ENCODE measurements at places on chromosomes 1 and 21.

- DNase-seq, result no peak
Measured at GRCh38 chr1:77232829-77233228, 13.6 kb upstream of the PIGK start.

DNA sequence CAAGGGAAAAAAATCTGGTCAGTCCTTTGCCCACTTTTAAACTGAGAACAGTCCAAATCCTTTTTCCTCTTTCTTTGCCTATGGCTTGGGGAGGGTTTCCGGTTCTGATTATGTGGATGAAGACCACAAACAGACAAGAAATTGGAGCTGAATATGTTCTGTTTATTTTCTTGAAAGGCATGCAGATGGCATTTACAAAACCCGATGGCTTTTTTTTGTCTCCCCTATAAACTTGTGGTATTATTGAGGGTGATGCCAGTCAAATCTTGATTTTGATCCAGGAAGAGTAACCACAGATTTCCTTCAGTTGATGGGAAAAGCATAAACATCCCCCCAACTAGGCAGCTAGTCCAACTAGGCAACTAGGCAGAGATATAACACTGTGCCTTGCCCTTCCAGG lies 38.9 kb downstream of the PLPP3 start:
- no peak for DNase-seq

DNA sequence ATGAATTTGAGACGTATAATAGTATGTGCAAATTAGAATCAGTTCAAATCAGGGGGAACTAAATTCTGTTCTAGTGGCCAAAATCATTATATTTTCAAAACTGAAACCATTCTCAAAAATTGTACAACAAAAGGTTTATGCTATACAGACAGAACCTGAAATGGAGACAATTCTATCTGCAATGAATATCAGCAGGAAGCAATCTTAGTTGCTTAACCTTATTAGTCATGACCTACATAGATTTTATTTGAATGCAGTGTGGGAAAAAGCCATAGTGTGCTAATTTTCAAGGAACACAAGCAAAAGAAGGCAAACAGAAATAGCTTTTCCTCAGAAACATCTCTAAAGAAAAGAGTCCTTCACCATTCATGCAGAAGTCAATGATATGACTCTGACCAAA lies 6.5 kb downstream of the AK5 start:
- DNase-seq, result no peak

DNA sequence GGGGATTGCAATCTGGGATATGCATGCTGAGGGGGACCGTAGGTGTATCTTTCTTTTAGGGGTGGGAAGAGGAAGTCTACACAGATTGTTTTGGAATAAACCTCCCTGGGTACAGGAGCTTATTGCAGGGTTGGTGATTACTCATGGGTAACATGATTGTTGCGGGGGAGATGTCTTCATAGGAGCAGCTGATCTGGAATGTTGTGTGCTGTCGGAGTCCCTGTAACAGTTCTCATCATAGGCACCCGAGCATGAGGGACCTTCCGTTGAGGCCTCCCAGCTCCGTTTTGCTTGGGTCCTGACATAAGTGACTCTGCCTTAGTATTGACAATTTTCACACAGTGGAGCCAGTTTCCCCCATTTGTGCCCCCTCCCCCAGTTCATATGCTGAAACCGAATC lies 4.2 kb upstream of the PRXL2B start:
- DNase-seq, result no peak

GRCh38 chr1:238677567-238677966 lies 708.8 kb upstream of the CHRM3 start:
- no peak for DNase-seq

DNA sequence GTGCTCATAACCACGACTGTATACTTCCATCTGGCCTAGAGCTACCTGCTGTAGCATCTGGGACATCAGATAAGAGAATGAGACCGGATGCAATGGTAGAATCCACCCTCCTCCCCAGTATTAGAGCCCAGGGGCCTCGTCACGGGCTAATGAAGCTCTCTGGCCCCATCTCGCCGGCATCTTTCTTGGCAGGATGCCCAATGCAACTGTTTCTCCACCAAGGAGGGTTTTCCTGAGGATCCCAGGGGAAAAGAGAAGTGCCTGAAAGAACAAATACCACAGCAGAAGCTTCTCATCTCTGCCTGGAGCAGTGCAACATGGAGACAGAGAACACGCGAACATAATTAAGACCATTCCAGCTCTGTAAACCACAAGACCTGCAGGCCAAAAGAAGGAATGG lies 80.0 kb downstream of the VWA5B1 start:
- no peak for DNase-seq

DNA sequence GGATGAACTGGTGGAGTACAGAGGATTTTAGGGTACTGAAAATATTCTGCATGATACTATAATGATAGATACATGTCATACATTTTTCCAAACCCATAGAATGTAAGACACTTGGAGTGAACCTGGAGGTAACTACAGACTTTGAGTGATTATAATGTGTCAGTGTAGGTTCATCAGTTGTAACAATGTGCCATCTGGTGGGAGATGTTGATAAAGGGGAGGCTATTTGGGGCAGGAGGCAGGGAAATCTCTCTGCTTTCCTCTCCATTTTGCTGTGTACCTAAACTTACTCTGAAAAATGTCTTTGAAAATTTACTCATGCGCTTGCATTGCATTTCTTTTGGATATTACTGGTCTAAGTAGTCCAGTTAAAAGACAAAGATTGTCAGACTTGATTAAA lies 35.2 kb downstream of the PTBP2 start:
- no peak for DNase-seq

DNA sequence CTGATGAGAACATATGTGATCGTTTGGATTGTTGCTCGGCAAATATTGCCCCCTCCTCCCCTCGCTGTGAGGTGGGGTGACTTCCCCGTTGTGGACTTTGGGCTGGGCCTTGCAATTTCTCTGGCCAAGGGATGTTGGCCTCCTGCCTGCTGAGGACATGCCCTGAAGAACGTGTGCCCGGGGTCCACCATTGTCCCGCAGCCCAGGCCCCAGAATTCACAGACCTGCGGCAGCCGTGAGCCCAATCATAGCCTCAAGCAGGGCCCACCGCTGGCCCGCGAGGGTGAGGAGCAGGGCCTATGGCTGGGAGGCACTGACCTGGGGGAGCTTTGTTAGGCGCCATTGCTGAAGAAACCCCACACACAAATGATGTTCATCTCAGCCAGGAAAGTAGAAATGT lies 58.3 kb upstream of the ACTRT2 start:
- DNase-seq, result no peak

DNA sequence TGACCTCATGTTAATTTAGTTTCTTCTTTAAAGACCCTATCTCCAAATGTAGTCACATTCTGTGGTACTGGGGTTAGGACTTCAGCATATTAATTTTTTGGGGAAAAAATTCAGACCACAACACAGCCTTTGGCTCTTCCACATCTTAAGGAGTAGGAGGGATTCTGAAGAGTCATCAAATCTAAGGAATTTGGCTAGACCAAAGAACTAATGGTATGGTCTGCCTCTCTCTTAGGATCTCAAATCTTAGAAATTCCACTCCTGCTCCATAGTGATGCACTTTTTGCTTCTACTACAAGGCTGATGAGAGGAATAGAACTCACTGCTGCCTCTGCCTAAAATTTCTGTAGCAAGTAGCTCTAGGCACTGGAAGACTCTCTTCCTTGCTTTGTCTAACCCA lies 80.5 kb downstream of the NGF start:
- DNase-seq, result no peak

DNA sequence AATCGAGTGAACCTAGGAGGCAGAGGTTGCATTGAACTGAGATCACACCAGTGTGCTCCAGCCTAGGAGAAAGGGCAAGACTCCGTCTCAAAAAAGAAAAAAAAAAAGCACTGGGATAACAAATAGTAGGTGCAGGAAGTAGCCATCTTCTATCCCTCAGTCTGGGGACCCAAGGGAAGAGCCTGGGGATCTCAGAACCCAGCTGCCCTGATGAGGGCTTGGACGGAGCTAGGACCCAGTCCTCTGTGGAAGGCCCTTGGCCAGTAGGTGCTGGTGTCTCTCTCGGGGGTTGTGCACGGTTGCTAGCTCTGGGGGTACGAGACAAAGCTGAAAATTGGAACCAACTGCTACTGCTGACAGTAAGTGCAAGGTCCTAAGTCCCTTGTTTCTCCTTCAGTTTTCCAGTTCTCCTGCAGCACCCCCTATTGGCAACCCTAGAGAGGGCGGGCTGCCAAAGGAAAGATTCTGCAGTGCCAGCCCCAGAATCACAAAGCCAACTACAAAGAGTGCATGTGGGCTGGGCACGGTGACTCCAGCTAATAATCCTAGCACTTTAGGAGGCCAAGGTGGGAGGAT lies 57.6 kb upstream of the KIF1B start:
- no peak for DNase-seq
